ENCODE measurements at places on chromosomes 4 and X.

GRCh38 chr4:98501383-98501782, 157.0 kb downstream of the TSPAN5 start:
- DNase-seq = no peak

DNA sequence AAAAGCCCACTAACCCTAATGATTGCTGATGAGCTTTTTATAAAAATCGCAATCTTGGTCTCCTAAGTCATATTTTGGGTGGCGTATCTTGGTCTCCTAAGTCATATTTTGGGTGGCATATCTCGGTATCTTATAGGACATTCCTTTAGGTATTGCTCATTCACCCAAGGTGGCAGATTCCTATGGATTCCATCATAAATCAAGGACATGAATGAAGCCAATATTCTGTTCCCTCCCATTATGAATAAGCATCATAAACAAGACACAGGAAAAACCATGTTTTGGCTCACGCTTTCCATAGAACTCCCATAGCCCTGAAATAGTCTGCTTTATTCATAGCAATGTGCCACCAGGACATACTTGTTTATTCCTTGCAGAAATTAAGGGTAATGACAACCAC, 95.0 kb upstream of the CD99 start:
- DNase-seq = no peak

- DNase-seq = peak; percentile 60
Observed at GRCh38 chr4:2891294-2891693, 47.6 kb downstream of the ADD1 start.

DNA sequence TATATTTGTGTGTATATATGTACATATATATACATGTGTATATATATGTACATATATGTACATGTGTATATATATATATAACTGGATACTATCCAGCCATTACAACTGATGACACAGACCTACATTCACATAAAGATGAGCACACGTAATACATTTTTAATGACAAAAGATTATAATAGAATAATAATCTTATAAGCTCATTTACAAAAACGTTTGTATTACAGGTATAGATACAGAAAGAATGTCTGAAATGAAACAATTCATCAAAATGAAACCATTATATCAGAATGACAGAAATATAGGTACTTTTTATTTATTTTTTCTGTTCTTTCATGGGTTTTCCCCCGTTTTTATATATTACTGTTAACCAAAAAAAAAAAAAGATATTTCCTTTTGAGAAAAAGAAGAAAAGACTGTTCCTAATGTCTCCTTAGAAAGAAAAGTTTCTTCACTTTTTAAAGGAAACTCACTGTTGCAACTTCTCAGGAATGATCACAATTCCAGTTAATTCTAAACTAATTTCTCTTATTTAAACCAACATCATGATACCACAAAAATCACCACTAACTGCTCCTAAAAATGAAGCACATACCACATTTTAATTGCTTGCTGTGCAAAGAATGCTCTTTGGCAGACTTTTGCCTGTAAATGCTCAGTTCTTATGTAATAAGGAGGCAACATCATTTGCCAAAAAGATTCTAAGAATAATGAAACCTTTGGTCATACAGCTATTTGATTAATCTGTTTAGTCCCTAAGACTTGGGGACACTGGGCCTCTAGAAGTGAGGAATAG, 18.9 kb downstream of the LEF1 start:
- peak; percentile 66 for DNase-seq

GRCh38 chr4:87853108-87853507, 20.3 kb downstream of the MEPE start:
- DNase-seq = peak; percentile 75

- no peak for DNase-seq
Observed at GRCh38 chrX:121307449-121307848, 260.0 kb downstream of the GLUD2 start.

DNA sequence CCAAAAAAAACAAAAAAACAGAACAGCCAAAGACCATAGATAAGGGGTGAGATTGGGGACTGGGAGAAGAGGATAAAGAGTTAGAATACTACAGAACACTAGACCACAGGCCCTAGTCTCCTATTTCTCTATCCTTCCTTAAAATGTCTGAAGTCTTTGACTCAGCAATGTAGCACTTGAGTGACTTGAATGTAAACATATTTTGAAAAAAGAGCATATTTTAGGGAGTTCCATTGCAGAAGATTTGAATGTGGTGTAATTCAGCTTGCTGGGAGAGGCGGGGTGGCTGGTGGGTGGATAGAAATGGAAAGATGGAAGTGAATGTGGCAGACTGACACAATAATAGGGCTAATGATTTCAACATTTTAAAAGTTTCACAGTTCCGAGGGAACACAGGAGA, 144.9 kb downstream of the CHIC2 start:
- DNase-seq = no peak

GRCh38 chr4:13865871-13866669, 238.5 kb upstream of the BOD1L1 start:
- peak; percentile 31 for DNase-seq
